ENCODE measurements at places on chromosomes 2 and 18.

DNA sequence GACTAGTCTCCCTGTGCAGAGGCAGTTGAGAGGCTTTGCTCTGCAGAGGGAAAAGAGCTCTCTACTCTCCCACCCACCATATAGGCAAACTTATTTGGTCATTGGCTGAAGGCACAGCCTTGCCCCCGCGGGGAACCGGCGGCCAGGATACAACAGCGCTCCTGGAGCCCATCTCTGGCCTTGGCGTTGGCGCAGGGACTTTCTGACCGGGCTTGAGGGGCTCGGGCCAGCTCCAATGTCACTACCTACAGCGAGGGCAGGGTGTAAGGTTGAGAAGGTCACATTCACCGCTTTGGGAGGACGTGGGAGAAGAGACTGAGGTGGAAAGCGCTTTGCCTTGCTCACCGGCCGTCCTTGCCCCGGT lies 2.2 kb downstream of the ONECUT2 start:
- DNase-seq = no peak

DNA sequence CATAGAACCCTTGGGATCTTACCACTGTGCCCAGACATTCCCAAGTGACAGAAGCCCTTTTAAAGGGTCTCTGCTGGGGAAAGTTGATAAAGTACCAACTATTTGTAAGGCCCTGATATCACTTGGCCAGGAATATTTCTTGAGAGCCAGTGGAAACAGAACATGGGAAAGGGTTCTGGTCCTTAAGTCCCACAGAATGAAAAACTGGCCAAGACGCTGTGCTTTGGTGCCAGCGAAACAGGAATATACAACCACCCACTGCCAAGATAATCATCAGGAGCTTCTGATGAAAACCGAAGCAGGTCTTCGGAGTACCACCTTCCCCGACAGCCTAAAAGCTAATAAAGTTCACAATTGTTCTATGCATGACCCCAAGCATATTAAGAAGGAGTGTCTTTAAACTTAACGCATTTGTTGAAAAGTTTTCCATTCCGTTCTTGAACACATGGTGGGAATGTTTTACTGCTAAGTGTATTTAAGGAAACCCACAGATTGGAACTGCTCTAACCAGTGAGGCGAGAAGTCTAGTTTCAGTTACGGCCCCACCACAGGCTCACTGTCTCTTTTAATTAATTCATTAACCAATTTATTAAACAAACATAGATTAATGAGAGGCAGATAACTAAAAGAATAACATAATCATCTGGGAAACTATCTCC lies 152.6 kb downstream of the ANKRD44 start:
- no peak for DNase-seq

DNA sequence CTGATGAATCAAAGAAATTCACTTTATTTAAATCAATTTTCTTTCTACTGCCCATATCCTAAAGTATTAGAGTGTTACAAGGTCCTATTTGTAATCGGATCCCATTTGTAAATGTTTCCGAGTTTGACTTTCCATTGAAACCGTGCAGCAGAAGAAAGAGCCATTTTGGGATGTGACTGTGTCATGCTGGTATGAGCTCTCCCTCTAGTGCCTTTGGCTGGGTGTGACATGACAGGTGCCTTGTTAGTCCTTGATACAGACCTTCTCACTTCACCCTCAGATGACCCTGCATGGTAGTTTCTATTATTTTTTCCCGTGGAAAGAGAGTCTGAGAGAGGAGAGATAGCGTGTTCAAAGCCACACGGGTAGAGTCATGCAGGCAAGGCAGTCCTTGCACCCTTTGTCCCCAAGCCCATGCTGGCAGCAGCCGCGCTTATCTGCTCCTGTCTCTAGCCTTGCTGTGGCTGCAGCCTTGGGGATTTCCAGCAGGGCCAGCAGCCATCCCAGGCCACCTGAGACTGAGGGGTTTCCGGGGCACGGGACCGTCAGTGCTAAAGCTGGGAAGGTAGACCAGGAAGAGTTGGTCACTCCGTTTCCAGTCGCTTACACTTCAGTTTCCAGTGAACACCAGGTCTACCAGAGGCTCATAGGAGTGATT lies 21.4 kb downstream of the CHMP1B start:
- no peak for DNase-seq

DNA sequence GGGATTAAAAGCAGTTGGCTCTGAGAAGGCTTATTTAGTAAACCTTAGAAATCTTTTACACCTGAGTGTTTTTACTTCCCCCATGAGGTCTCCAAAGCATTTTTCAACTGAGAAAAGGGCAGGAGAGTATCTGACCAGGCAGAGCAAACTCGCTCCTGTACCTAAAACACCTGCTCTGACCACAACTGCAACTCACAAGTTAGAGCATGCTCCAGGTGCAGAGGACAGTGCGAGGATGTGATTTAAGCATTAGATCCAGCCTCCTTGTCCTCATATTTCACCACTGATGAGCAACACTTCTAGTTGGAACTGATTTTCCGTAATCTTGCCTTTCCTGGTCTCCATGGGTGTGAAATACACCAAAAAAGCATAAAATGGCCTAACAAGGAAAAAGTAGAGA lies 34.5 kb upstream of the TBC1D8 start:
- no peak for DNase-seq

- DNase-seq = no peak
Measured at GRCh38 chr2:154855138-154855537, 156.6 kb downstream of the KCNJ3 start.

- no peak for DNase-seq
Measured at GRCh38 chr18:12428923-12429322, 21.2 kb downstream of the PRELID3A start.

DNA sequence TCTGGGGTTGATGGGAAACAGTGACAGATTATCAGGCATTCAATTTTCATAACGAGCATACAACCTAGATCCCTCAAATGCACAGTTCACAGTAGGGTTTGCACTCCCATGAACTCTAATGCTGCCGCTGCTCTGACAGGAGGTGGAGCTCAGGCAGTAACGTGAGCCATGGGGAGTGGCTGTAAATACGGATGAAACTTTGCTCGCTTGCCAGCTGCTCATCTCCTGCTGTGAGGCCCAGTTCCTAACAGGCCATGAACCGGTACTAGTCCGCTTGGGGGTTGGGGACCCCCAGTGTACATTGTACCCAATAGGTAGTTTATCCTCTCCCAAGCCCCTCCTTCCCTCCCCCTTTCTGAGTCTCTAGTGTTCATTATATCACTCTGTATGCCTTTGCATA lies 94.6 kb downstream of the PTH2R start:
- no peak for DNase-seq

DNA sequence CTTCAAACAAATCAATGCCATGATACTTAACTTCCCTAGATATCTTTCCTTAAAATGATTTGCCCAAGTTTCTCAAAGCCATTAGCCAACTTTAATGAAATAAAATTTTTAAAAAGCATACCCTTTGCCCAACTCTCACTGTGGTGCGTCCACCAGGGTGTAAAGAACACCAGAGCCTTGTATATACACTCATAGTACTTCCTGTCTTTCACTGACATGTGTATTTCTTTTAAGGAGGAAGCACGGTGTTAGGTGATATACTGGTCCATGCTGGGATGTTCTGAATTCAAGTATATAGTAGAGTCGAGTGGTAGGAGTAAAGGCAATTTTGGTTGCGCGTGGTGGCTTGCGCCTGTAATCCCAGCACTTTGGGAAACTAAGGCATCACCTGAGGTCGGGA lies 22.7 kb downstream of the AAK1 start:
- no peak for DNase-seq

GRCh38 chr2:9300214-9300613 lies 93.6 kb downstream of the ASAP2 start:
- DNase-seq = no peak

- no peak for DNase-seq
Measured at GRCh38 chr2:229132236-229132635, 138.9 kb downstream of the PID1 start.

DNA sequence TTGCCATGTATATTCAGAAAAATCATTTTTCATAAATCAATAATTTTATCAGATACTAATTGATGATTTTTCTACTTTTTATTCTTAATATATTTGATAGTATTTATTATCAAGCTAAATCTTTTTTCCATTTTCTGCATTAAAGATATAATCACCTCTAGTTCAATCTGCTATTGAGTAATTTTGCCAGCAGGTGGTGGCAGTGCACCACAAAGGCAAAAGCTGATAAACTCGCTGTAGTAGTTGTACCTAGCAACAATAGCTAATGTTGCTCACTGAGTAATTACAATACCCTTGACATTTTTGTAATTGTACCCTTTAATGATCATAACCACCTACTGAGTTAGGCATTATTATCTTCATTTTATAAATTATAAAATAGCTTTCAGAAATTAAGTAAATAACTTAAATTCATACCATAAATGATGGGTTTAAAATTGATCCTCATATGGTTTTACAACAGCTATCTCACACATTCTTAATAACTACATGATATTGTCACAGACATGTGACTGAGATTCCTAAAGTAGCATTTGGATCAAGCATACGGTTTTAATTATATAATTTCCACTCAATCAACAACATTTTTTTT lies 52.0 kb upstream of the CALCRL start:
- no peak for DNase-seq

- no peak for DNase-seq
Measured at GRCh38 chr2:12700989-12701388, 15.7 kb upstream of the TRIB2 start.

- DNase-seq = no peak
Measured at GRCh38 chr2:96528006-96528699, 8.4 kb upstream of the ARID5A start.

DNA sequence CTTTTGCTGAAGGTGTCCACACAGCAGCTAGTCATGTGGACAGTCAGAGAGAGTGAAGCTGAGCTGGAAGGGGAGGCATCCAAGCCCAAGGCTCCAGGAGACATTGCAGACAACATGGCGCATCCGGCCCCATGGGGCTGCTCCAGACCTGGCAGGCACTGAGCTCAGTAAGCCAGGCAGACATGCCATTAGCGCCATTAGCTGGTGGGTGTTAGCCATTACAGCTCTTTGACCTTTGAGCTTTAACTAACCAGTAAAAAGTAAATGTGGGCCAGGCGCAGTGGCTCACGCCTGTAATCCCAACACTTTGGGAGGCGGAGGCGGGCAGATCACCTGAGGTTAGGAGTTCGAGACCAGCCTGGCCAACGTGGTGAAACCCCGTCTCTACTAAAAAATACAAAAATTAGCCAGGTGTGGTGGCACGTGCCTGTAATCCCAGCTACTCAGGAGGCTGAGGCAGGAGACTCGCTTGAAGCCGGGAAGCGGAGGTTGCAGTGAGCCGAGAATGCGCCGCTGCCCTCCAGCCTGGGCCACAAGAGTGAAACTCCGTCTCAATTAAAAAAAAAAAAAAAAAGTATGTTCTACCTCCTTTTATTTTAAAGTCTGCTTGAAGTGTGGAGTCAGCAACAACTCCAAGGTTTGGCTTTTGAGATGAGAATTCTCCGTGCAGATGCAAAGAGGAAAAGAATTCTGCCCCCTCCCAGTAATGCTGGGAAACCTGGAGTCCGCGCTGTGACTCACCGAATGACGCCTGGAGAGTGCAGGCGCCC lies 69.4 kb downstream of the TWSG1 start:
- no peak for DNase-seq

GRCh38 chr2:207244971-207245925 lies 79.5 kb upstream of the KLF7 start:
- no peak for DNase-seq

GRCh38 chr2:133495226-133495625 lies 73.0 kb downstream of the NCKAP5 start:
- no peak for DNase-seq

DNA sequence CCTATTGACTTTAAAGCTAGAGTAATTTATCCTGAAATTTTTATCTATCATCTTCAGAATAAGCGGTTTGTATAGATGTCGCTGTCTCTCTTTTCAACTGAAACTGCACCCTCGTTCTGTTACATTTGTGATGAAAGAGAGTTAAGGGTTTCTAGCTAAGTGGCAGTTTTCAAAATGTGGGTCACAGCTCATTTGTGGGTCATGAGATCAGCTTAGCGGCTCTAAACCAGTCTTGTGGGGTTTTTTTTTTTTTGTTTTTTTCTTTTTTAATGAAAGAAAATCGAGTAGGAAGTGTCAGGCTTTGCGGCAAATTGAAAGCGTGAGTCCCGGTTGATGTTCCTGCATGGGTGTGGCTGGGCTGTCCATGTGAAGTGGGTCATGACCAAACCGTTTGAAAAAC lies 31.2 kb downstream of the SALL3 start:
- no peak for DNase-seq

DNA sequence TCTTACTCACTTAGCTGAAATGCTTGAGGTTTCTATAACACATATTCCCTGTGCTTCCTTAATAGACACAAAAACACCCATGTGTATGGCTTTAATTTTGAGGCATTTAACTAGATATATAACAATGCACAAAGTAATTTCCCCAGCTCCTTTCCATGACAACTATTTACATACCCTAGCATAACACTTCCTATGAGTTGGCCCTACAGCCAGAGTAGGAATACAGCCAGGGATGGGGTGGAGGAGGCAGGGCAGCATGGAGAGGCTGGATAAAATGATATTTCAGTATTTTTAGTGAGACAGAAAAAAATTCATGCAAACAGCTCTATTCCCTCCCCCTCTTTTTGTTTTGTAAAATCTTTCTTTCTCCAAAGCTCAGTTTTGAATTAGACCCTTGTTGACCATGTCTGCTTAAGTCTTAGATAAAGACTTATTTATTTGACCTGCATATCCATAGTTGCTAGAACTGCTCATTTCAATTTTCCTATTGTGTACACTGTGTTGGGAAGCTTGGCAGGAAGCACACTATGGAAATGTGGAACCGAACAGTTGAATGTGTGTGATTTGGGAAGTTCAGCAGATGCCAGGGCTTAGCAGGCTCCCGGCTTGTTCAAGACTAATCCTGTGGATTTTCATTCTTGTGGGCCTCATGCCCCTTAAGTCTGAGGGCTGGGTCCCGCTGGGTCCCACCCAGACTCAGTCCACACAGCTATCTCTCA lies 11.2 kb upstream of the B3GNT2 start:
- DNase-seq = no peak

DNA sequence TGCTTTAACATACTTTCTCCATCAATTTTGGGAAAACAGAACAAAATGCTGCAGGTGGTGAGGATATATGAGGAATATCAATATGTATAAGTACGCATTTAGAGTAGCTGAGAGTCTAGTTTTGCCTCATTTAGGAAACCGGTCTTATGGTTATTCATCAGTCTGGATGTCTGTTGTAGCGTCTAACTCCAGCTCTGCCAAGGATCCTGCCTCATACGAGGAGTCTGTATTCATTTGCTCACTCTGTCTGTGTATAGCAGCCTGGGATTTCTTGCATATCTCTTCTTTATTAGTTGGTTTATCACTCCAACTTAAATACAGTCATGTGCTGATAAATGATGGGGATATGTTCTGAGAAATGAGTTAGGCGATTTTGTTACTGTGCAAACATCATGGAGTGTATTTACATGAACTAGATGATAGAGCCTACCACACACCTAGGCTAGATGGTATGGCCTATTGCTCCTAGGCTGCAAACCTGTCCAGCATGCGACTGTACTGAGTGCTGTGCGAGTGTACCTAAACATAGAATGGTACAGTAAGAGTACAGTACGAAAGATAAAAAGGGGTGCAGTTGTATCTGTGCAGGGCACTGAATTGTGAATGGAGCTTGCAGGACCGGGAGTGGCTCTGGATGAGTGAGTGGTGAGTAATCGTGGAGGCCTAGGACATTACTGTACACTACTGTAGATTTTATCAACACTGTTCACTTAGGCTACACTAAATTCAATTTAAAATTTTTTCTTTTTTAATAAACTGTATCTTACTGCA lies 148.1 kb downstream of the ZNF407 start:
- DNase-seq = no peak
